ENCODE measurements at places on chromosomes 1 and 21.

DNA sequence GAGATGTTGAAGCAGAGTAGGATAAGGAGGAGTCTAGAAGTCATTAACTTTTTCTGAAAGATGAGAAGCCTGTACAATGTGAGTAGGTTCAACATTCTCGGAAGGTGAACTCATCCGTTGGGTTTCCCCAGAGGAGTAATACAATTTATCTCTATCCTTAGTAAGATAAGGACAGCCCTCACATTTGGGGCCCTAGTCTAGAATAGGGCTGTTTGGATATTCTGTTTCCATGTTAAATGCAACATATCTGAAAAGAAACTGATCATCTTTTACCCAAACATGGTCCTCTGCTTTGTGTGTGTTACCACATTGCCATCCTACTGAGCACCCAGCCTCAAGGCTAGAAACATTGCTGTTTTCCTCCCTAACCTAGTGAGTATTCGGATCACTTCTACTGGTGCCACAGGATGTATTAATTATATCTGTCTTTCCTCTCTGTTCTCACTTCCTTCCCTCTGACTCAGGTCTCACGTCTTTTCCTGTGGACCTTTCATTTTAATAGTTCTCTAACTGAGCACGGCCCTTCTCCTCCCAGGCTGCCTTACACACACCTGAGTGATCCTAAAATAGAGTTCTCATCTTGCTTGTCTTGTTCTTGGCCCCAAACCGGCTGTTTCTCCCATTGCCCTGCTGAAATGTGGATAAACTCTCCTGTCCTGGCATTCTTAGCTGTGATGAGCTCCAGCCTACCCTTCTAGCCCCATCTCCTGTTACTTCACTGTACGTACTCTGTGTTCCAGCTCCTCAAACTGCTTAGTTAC is 91.7 kb downstream of the CDC14A start:
- no peak for DNase-seq

GRCh38 chr1:150973836-150974579 is 627 bp downstream of the CERS2 start:
- no peak for DNase-seq

GRCh38 chr1:109754738-109755137 is 9.0 kb downstream of the EPS8L3 start:
- DNase-seq = no peak

DNA sequence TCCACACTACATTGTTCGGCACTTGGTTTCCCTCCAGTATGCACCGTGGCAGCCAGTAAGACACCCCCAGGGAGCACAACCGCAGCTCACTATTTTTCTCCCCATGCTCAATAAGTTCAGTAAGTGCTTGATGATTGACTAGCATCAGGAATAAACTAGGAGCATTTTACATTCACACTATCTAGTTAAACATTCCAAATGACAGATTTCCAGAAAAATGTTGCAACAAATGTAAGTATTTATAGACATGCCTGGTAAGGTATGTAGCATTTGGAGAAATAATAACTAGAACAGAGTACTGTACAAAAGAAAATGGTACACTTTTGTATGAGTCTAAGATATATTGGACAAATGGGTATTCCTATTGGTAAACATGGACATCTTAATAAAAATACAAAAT is 92.9 kb downstream of the SLC45A1 start:
- no peak for DNase-seq

Data from NCI-H1694 (cell line).